Mesenchymal stem cell (in vitro differentiated cells and primary cell): ENCODE measurements at places on chromosomes 13 and 19.
A peak's percentile ranks its signal among the peaks of the same experiment; 100 is the strongest.

DNA sequence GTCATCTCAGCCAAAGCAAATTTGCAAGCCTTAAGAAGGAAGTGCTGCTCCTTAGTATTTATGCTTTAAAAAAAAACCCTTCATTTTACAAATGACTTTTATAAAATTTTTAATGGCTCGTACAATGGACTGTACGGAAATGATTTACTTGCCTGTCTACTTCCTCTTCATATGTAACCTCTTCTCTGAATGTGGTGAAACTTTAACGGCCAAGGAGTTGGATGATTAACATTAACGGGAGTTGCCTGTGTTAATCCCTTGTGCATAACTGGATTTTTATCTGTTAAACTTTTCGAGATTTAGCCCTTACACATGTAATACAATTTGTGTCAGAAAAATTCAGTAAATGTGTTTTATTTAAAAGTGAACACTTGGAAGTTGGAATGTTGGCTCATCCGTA, 429.4 kb downstream of the TBC1D4 start:
- DNase-seq = no peak
- no peaks in the 10 kb centered on the region for H3K36me3 ChIP-seq
- H3K4me3 ChIP-seq = no peak overlapping the region
- H3K27ac ChIP-seq = peak overlapping the region; percentile 99

DNA sequence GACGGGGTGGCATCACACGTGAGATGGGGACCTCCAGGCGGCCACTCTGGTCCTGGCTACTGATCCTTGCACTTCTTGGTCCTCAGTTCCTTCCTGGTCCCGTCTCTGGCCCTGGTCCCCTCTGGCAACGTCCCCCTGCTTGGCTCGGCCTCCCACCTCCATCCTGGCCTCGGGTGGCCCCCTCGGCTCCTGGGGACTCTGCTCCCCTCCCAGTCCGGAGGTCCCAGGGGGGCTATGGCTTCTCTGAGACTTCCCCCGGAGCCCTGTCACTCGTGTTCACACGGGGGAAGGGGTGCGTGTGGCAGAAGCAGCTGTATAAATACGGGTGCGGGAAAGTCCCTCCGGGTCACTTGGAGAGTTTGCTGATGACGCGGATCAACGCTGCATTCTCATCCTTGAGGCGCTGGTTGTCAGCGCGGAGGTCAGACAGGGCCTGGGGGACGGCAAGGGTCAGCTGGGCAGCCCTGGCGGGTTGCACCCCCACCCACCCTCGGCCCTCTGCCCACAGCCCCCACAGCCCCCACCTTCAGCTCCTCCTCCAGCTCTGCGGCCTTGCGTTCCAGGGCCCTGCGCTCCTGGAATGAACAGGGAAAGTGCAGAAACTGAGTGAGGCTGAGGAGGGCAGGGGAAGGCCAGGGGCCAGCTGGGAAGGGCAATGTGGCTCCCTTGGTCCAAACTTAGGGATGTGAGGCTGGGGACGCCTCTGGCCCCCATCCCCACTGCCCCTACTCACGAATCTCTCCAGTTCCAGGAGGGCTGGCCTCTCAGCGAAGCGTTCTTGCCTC, 15.6 kb downstream of the EPS8L1 start:
- no peak overlapping the region for H3K27ac ChIP-seq
- H3K4me3 ChIP-seq = no peak overlapping the region
- no peak for DNase-seq
- H3K27me3 ChIP-seq = peaks cover 6% of the 10 kb centered on the region

GRCh38 chr13:53200498-53201453, 172.2 kb downstream of the OLFM4 start:
- H3K4me3 ChIP-seq = no peak overlapping the region
- H3K27ac ChIP-seq = no peak overlapping the region
- H3K27me3 ChIP-seq = no peaks in the 10 kb centered on the region
- peaks cover 2% of the 10 kb centered on the region for H3K4me1 ChIP-seq

- DNase-seq = no peak
- H3K36me3 ChIP-seq = peaks cover 61% of the 10 kb centered on the region
- H3K4me1 ChIP-seq = peaks cover 17% of the 10 kb centered on the region
- no peak overlapping the region for H3K4me3 ChIP-seq
- no peaks in the 10 kb centered on the region for H3K27me3 ChIP-seq
Observed at GRCh38 chr19:19659646-19660245, 3.7 kb downstream of the ATP13A1 start.

DNA sequence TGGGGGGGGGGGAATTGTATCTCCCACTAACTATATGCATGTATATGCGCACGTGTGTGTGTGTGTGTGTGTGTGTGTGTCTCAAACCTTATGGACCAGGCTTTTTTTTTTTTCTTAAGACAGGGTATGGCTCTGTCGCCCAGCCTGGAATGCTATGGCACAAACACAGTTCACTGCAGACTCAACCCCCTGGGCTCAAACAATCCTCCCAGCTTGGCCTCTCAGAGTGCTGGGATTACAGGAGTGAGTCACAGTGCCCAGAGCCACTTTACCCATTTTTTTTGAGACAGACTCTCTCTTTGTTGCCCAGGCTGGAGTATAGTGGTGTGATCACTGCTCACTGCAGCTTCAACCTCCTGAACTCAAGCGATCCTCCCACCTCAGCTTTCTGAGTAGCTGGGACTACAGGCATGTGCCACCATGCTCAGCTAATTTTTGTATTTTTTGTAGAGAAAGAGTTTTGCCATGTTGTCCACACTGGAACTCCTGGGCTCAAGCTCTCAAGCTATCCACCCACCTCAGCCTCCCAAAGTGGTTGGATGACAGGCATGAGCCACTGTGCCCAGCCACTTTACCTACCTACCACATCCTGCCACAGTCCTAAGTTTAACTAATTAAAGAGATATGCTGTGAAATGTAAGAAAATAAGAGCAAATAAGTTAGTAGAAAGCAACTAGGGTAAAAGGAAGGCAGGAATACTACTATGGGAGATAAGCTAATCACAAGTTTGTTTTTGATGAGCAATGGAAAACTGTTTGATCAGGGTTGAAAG, 2.4 kb downstream of the ZMYM5 start:
- peaks cover 18% of the 10 kb centered on the region for H3K36me3 ChIP-seq
- H3K27me3 ChIP-seq = no peaks in the 10 kb centered on the region
- peak; percentile 87 for DNase-seq
- peak overlapping the region; percentile 94 for H3K4me3 ChIP-seq
- peak overlapping the region; percentile 71 for H3K27ac ChIP-seq

GRCh38 chr19:27657271-27658051, 1555.5 kb downstream of the UQCRFS1 start:
- no peaks in the 10 kb centered on the region for H3K27me3 ChIP-seq
- no peak for DNase-seq
- no peaks in the 10 kb centered on the region for H3K36me3 ChIP-seq
- H3K27ac ChIP-seq = no peak overlapping the region
- H3K4me3 ChIP-seq = no peak overlapping the region

- peaks cover 2% of the 10 kb centered on the region for H3K4me1 ChIP-seq
- DNase-seq = no peak
- H3K27me3 ChIP-seq = no peaks in the 10 kb centered on the region
Observed at GRCh38 chr13:99374169-99374991, 67.2 kb upstream of the GPR183 start.

GRCh38 chr13:24036115-24036514, 124.4 kb upstream of the SPATA13 start:
- H3K4me1 ChIP-seq = peaks cover 11% of the 10 kb centered on the region
- no peaks in the 10 kb centered on the region for H3K27me3 ChIP-seq
- H3K27ac ChIP-seq = no peak overlapping the region
- no peak for DNase-seq

DNA sequence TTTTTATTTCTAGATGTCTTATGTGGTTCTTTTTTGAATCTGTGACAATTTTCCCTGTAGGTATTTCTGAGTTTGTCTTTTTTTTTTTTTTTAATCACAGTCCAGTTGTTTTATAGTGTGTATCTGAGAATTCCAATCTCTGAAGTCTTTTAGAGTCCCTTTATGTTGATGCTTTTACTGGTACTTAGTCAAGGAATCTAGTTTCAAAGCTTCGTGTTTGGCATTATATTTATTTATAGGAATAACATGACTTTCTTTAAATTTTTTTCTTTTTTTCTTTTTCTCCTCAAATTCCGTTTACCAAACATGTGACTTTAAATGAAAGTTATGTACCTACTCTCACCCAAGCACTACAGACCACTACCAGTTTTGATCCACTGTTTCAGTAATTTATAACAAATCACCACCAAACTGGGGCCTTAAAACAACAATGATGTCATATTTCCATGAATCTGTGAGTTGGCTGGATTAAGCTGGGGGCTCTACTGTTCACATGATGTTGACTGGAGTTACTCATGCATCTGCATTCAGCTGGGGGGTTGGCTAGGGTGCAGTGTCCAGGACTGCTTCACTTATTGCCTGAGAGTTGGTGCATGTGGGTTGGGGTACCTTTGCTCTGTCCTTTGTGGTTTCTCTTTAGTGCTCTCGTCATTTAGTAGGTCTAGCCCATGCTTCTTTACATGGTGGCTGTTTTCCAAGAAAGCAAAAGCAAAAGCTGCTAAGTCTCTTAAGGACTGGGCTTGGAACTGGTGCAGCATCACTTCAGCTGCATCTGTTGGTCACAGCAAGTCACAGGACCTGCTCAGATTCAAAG, 22.3 kb downstream of the KCTD4 start:
- no peaks in the 10 kb centered on the region for H3K27me3 ChIP-seq
- peaks cover 12% of the 10 kb centered on the region for H3K36me3 ChIP-seq
- no peak overlapping the region for H3K4me3 ChIP-seq
- H3K27ac ChIP-seq = peak overlapping the region; percentile 98

- peak within 1 kb of the TSS; percentile 59 for H3K27ac ChIP-seq
- peaks cover 25% of the 10 kb centered on the region for H3K36me3 ChIP-seq
- no peaks in the 10 kb centered on the region for H3K27me3 ChIP-seq
- DNase-seq = peak; percentile 82
Observed at GRCh38 chr19:55647732-55648584, at the start of gene CCDC106. CCDC106 (plus strand) TSS chr19:55648212; CDS start chr19:55649047, 835 bp downstream.

DNA sequence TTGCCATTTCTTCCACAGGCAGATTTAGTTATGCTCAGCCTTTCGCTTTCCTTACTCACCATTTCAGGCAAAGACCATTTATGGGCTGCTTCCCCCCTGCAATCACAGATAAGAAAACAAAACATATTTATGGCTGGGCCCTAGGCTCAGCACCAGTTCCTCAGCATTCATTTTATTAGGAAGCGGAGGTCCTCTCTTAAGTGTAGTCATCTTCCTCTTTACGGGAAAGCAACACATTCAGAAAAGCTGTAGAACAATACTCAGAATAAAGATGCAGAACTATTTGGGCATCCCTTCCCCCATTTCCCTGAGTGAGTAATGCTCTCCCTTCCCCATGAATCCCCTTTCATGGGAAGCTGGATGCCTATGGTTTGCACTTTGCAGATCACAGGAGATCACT, 27.9 kb downstream of the FLT1 start:
- DNase-seq = no peak
- no peak overlapping the region for H3K27ac ChIP-seq
- no peaks in the 10 kb centered on the region for H3K27me3 ChIP-seq
- no peaks in the 10 kb centered on the region for H3K4me1 ChIP-seq
- no peaks in the 10 kb centered on the region for H3K36me3 ChIP-seq

GRCh38 chr13:113329656-113330312, 32.7 kb downstream of the LAMP1 start:
- peaks cover 7% of the 10 kb centered on the region for H3K4me1 ChIP-seq
- H3K27me3 ChIP-seq = no peaks in the 10 kb centered on the region
- H3K27ac ChIP-seq = no peak overlapping the region
- no peak for DNase-seq
- H3K4me3 ChIP-seq = no peak overlapping the region

DNA sequence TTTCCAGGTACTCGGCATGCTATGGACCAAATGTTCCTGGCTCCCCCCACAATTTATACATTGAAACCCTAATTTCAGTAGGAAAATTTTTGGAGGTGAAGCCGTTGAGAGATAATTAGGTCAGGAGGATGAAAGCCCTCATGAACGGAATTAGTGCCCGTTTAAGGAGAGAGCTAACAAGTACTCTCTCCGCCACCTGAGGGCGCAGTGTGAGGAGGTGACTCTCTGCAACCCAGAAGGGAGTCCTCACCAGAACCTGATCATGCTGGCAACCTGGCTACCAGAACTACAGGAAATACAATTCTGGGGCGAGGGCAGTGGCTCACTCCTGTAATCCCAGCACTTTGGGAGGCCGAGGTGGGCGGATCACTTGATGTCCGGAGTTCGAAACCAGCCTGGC, 397.8 kb downstream of the SLITRK5 start:
- no peak for DNase-seq
- H3K4me3 ChIP-seq = no peak overlapping the region
- H3K27me3 ChIP-seq = no peaks in the 10 kb centered on the region
- H3K4me1 ChIP-seq = no peaks in the 10 kb centered on the region
- H3K27ac ChIP-seq = no peak overlapping the region

GRCh38 chr13:48908381-48909055, 67.2 kb upstream of the FNDC3A start:
- H3K36me3 ChIP-seq = no peaks in the 10 kb centered on the region
- no peak overlapping the region for H3K27ac ChIP-seq
- H3K4me3 ChIP-seq = peak overlapping the region; percentile 47
- H3K4me1 ChIP-seq = peaks cover 1% of the 10 kb centered on the region
- no peak for DNase-seq

- no peak overlapping the region for H3K4me3 ChIP-seq
- no peaks in the 10 kb centered on the region for H3K27me3 ChIP-seq
- H3K36me3 ChIP-seq = no peaks in the 10 kb centered on the region
- no peak overlapping the region for H3K27ac ChIP-seq
- peaks cover 4% of the 10 kb centered on the region for H3K4me1 ChIP-seq
Observed at GRCh38 chr13:50682966-50683365, 160.5 kb downstream of the DLEU7 start.

DNA sequence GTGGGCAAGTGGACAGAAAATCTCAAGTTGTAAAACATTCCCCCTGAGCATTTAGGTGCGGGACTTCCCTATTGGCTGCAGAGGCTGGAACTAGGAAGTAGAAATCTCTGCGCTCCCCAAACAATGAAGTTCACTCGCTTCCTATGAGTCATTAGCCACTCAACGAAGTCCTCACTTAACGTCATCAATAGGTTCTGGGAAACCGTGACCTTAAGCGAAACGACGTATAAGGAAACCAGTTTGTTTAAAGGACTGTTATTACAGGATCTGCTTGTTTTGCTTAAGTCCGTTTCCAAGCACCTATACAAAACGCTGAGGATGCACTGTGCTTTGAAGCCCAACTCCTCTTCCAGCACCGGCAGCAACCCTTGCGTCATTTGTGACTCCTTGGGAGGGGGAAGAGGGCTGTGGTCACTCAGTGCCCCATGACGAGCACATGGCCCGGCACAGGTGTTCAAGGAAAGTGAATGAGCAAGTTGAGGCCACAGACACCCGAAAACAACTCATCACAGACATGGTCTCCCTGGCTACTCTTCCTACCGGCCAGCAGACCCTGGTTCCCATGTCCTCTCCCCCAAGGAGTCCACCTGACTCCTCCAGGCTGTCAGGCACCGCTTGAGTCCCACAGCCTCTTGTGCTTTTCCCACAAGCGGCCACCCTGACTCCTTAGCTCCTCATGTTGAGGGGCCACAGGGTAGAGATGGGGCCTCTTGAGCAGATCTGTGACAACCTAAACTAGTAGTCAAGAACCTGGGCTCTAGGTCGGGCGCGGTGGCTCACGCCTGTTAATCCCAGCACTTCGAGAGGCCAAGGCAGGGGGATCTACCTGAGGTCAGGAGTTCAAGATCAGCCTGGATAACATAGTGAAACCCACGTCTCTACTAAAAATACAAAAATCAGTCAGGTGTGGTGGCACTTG, 4.8 kb downstream of the RPS16 start:
- no peak overlapping the region for H3K4me3 ChIP-seq
- H3K27ac ChIP-seq = peak overlapping the region; percentile 98
- H3K36me3 ChIP-seq = peaks cover 33% of the 10 kb centered on the region
- DNase-seq = peak; percentile 100
- H3K27me3 ChIP-seq = no peaks in the 10 kb centered on the region

GRCh38 chr19:7272856-7273578, 21.2 kb downstream of the INSR start:
- H3K27me3 ChIP-seq = no peaks in the 10 kb centered on the region
- H3K4me3 ChIP-seq = no peak overlapping the region
- H3K4me1 ChIP-seq = no peaks in the 10 kb centered on the region
- no peak overlapping the region for H3K27ac ChIP-seq
